ENCODE measurements at places on chromosomes 12 and 14.

GRCh38 chr12:69900720-69901131 lies 75.7 kb downstream of the MYRFL start:
- no peak overlapping the region for H3K4me3 ChIP-seq
- peak; percentile 67 for DNase-seq
- H3K27ac ChIP-seq, result no peak overlapping the region
- H3K27me3 ChIP-seq, result no peaks in the 10 kb centered on the region

DNA sequence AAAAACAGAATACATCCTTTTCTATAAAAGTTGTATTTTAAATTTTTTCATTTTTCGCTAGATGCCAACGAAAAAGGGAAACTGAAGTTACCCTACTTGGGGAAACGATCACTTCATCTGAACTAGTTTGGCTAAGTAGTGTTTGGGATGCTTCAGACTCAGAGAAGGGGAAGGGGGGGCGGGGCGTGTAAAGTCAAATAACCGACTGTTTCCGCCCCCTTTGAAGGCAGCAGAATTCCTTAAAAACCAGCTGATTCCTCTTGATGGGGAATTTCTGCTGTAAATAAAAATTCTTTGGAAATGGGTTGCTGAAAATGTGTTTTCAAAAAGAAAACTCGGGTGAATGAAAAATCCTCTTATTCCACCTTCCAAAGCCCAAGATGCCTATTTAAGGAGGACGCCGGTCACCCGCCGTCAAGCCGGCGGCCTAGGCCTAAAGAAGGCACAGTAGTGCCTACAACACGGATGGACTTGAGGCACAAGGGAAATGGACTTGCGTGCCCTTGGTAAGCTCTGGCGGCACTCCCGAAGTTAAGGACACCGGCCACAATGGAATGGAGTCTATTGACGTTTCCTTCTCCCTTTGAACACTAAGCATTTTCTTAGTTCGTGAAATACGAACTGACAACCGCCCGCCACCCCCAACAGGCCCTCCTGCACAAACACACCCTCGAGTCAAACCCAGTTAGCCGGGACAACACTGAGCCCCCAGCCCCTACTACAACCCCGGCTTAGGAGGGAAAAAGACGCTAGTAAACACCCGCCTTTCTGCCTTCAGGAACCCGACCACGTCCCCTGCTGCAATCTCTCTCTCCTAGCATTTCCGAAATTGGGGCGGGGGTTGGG lies 1.9 kb downstream of the ATXN2 start:
- peak overlapping the region; percentile 93 for H3K27ac ChIP-seq
- H3K36me3 ChIP-seq, result no peaks in the 10 kb centered on the region
- DNase-seq, result peak; percentile 13
- H3K27me3 ChIP-seq, result no peaks in the 10 kb centered on the region
- peaks cover 48% of the 10 kb centered on the region for H3K4me1 ChIP-seq
- peak overlapping the region; percentile 94 for H3K4me3 ChIP-seq

DNA sequence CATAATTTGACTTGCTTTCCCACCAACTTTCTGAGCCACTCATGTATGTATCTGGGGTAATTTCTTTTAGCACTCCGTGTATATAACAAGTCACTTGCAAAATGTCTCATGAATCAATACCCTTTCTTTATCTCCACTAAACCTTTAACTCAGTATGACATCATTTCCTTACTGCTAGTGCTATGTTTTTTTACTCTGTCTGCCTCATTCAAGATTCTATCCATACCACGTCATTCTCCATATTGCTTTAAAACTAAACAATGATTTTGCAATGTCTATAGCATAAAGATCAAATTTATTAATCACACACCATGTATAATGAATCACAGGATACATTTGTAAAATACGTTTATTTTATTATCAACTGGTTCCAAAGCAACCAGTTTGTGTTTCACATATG lies 178.2 kb downstream of the PIK3C2G start:
- no peaks in the 10 kb centered on the region for H3K4me1 ChIP-seq
- H3K4me3 ChIP-seq, result no peak overlapping the region
- H3K27me3 ChIP-seq, result no peaks in the 10 kb centered on the region

GRCh38 chr14:23102801-23103200 lies 2.0 kb downstream of the CIROP start:
- peaks cover 1% of the 10 kb centered on the region for H3K36me3 ChIP-seq
- H3K27me3 ChIP-seq, result no peaks in the 10 kb centered on the region
- no peak overlapping the region for H3K27ac ChIP-seq
- H3K4me3 ChIP-seq, result no peak overlapping the region
- peaks cover 12% of the 10 kb centered on the region for H3K4me1 ChIP-seq

DNA sequence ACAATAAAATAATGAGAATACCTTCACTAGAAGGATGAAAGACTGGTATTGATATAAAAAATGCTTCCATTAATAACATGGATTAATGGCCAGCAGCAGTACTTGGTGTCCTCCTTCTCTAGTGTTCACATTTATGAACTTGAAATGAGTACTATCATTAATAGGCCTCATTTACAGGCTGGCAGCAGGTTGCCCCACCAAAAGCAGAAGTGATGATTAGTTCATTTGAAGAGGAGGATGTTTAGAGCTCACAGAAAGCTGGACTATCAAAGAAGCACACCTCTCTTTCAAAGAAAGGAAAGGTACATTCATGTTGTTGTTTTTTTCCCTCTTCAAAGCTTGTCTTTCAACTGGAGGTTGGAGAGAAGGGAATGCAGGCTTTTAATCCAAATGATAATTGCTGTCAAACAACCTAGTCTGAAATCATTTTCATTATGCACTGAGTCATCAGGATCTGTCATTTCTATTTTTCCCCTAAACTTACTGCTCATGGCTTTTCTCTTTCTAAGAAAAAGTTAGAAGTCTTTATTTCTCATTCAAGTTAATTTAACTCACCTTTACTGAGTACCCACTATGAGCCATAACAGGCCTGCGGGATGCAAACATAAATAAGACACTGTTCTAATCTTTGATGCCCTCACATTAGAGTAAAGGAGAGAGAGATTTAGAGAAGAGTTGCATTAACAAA lies 157.9 kb upstream of the GRIP1 start:
- H3K27ac ChIP-seq, result no peak overlapping the region
- H3K27me3 ChIP-seq, result no peaks in the 10 kb centered on the region
- DNase-seq, result no peak

DNA sequence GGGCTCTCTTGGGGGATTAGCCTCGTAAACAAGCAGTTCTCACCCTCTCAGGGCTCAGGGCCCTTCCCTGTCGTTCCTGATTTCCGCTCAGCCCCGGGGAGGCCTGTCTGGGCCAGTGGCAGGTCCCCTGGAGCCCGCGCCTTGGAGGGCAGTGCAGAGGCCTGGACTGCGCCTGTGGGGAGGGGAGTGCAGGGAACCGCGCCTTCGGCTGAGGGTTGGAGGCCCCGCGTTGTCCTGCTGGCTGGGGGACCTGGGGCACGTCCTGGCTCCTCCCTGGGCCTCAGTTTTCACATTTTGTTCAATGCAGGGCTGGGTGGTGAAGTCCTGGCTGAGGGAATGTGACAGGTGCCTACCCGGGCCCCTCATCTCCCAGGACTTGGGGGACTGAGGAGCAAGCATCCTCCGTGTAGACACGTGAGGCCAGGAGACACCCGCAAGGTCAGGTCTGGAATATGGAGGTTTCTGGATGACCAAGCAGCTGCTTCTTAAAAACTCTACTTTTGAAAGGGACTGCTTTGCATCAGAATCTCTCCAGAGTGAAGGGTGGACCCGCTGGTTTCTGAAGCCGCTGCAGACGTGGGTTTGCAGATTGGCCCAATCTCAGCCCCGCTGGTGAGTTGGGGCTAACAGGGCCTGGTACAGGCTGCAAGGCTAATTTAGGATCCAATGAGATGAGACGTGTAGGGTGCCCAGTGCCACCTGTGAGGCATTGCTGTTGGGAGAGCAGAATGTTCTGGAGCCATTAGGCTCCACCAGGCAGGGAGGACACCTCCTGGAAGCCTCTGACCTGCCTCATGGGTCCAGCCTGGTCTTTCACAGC lies 80.2 kb downstream of the KIF26A start:
- H3K4me3 ChIP-seq, result no peak overlapping the region
- no peak overlapping the region for H3K27ac ChIP-seq
- no peaks in the 10 kb centered on the region for H3K36me3 ChIP-seq
- no peak for DNase-seq
- peaks cover 20% of the 10 kb centered on the region for H3K27me3 ChIP-seq
- peaks cover 3% of the 10 kb centered on the region for H3K4me1 ChIP-seq

- H3K4me1 ChIP-seq, result no peaks in the 10 kb centered on the region
- no peak overlapping the region for H3K27ac ChIP-seq
- no peaks in the 10 kb centered on the region for H3K36me3 ChIP-seq
- DNase-seq, result no peak
Measured at GRCh38 chr14:83556746-83557453, 1973.0 kb upstream of the FLRT2 start.

- DNase-seq, result no peak
- H3K4me3 ChIP-seq, result peak overlapping the region; percentile 65
- no peaks in the 10 kb centered on the region for H3K4me1 ChIP-seq
- H3K27me3 ChIP-seq, result no peaks in the 10 kb centered on the region
- H3K36me3 ChIP-seq, result no peaks in the 10 kb centered on the region
Measured at GRCh38 chr12:48903363-48903981, 21.8 kb downstream of the FKBP11 start.

DNA sequence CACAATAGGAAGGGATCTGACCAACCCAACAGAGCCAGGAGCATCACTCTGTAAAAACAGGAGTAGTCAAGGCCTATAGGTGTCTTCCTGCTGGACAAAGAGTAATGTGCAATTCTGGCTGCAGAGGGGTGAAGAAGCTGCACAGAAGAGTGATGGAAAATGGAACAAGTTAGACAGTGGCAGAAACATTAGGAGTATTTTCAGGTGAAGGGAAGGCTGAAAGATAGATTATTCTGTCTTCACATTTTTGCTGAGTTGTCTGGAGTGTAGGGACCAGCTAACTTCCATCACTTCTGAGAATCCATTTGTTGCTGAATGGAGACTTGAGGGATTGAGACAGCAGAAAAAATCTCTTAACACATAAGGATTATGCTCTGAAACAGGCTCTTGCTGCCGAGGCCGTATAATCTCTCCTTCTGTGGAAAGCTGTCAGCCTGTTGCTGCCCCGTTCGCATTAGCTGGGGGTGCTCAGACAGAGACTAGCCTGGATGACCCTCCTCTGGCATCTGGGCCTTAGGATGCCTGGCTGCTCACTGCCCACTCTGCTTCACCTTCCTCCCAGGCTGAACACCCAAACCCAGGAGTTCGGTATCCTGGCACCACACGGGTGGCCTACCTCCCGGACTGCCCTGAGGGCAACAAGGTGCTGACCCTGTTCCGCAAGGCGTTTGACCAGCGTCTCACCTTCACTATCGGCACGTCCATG lies 3.1 kb upstream of the ARHGEF25 start:
- DNase-seq, result no peak
- peaks cover 1% of the 10 kb centered on the region for H3K36me3 ChIP-seq
- no peak overlapping the region for H3K4me3 ChIP-seq
- H3K4me1 ChIP-seq, result peaks cover 44% of the 10 kb centered on the region

Data from naive thymus-derived CD8-positive, alpha-beta T cell (primary cell).